ENCODE measurements at places on chromosomes 7 and 10.

DNA sequence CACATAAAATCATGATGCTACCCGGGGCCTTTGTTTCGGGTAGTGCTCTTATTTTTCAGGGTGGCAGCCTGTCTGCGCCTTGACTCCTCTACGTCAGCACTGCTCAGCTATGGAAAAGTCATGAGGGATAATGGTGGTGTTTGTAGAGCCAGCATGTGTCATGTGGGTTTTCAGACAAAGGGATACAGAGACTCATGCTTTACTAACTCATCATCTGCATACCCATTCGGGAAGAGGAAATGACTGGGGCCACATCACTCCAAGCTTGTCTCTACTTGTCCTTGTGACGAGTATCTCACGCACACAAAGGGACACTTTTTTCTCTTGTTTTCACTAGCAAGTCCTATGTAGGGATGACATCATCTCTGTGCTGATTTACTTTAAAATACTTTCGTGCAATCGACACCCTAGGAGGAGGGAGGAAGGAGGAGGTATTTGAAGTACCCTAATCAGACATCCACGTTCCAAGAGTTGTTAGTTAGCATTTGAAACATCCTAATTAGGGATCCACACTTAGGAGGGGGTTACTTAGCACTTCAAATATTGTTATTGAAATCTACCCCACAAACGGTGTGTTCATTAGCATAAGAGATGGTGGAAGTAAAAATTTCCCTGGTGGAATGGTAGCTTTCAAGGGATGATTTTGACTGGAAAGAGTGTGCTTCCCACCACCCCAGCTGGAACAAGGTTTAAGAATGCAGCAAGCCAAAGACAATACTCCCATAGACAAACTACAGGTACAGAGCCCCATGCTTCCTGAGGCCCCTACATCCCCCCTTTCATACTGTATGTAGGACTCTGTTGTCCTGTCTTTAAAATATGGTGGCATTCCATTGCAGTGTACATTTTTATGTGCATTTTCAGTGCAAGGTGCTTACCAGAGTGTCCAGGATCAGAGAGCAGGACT is 52.0 kb downstream of the THNSL1 start:
- peak; percentile 63 for DNase-seq

DNA sequence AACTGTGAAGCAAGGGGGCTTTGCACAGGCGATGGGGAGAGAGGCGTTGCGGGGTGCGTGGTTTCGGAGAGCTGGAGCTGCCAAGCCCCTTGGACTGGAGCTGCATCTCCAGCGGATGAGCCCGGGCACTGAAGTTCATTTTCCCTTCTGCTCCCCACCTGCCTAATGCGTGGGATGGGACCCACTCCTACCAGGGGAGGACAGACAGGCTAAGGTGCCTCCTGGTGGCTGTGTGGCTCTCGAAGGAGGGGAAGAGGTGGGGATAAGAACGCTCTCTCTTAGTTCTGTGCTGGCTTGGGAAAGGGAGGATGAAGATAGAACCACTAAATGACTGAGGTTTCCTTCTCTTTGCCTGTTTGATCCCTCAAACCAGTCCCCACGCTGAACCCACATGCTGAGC is 177.6 kb upstream of the PITRM1 start:
- DNase-seq = no peak

GRCh38 chr10:97466755-97467154 is 20.8 kb downstream of the ZDHHC16 start:
- DNase-seq = no peak

DNA sequence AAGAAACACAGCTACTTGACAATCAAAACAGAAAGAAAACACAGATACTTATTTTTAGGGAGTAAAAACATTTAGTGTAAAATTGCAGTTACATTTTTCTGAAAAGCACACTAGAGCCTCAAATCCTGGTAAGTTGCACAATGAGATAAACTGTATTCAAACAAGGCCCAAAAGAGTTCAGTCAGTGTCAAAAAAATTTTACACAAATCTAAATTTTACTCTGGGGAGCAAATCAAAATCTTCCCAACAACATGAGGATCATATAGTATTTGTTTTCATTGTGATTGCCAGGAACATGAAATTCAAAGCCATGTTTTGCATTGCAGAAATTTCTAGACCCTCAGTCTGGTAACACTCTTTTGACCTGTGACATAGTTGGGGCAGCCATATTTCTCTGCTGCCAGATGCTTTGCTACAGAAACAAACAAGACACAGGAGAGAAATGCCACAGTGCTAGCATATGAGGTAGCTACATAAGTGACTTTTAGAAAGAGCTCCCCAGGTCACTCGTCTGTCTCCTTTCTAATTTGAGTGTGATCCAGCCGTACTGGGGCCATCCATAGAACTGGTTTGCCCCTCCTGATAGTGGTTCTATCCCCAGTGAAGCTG is 49.6 kb downstream of the PDE1C start:
- no peak for DNase-seq

GRCh38 chr7:13258386-13258785 is 571.0 kb downstream of the ARL4A start:
- DNase-seq = no peak

DNA sequence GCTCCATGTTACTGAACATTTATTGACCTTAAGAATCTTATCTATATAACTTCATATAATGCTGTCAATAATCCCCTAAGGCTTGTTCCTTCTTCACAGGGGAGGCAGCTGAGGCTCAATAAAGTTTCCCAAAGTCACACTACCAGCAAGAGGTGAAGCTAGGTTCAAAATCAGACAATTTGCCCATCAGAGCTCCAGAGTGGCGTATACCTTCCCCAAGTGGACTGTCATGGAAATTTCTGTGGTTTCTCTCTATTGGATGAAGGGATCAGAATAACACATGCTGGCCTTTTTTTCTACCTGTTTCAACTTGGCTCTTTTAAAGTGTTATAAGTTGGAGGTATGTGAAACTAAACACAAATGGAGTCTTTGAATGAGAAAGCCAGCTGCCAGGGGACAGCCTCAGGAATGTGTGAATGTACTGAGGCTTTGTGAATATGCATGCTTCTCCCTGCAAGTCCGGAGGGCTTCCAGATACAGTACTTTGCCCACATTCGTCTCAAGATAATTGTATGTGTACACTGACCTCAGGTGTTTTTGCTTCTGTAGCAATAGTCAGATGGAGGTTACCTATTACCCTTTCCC is 656.3 kb upstream of the CELF2 start:
- no peak for DNase-seq

DNA sequence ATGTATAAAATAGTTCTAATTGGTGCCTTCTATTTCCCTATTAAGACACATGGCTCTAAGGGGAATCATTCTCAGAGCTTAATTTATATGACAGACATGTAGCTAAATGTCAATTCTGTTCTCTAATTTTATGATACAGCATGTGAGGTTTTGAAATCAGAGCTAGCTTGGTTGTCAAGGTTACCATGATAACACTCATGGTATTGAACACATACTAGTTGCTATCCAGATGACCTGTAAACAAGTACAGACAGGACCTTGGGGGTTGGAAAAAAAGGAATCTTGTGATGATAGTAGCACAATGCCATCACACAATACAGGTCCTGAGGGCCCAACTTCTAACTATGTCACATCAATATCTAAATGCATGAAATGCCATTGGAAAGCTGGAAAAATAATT is 49.2 kb downstream of the RHOBTB1 start:
- peak; percentile 2 for DNase-seq

DNA sequence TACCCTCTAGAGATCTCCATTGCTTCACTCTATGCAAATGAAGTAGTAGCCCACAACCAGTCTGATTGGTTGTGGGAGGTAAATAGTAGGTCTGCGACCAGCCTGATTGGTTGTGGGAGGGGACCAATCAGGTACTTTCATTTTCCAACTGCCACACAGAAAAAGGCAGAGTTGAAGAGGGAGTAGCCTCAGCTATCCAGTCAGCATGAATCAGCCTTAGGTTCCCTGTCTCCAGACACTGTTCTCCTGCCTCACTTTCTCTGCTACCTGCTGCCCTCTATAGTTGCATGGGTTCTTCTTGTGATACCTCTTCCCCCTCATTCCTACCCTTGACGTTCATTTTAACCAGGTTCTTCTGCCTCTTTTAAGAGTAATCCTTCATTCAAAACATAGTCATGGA is 114.5 kb upstream of the LYZL1 start:
- DNase-seq = no peak

DNA sequence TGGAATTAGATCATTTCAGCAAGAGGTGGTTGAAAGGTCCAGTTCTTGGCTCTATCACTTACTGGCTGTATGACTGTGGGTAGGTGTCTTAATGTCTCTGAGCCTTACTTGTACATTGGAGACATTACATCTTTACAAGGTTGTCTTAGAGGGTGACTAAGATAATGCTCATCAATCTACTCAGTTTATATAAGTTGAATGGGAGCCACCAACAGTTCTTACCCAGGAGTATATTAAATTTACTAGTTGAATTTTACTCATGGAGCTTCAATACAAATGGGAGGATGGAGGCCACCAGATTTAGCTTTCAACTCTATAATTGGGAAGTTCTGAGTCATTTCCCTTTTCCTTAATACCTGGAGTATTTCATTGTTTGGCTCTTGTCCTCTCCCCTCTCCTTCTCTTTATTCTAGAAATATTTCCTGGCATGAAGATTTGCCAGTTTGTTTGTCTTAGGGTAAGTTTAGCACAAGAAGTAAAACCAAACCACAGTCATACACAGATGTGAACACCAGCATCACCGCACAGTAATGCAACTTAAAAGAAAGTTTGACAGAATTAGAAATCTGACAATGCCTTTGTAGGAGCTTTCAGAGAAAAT is 222.8 kb downstream of the LRMDA start:
- DNase-seq = no peak

- DNase-seq = peak; percentile 88
These were observed 262.8 kb upstream of the AOAH start for GRCh38 chr7:36986948-36987724.

DNA sequence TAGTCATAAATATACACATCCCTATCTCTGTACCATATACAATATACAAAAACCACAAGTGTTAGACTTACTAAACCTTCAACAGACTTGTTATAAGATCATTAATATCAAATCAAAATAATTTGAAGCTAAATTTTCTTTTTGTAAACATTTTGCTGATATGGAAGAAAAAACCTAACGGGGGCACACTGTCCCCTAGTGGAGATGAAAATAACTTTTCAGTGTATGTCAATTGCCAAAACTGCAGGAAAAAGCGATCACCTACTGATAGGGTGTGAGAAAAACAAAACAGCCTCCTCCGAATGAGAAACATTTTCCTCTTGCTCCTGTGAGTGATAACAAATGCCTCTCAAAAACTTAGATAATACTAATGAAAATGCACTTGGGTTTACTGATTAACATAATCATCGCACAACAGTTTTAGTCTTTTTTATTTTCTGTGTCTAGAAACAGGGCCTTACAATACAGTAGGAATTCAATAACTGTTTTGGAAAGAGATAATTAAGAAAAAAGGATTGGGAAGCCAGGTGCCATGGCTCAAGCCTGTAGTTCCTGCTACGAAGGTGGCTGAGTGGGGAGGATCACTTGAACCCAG is 322.7 kb downstream of the CRPPA start:
- peak; percentile 40 for DNase-seq

GRCh38 chr7:30654296-30655090 is 27.8 kb downstream of the CRHR2 start:
- DNase-seq = no peak

DNA sequence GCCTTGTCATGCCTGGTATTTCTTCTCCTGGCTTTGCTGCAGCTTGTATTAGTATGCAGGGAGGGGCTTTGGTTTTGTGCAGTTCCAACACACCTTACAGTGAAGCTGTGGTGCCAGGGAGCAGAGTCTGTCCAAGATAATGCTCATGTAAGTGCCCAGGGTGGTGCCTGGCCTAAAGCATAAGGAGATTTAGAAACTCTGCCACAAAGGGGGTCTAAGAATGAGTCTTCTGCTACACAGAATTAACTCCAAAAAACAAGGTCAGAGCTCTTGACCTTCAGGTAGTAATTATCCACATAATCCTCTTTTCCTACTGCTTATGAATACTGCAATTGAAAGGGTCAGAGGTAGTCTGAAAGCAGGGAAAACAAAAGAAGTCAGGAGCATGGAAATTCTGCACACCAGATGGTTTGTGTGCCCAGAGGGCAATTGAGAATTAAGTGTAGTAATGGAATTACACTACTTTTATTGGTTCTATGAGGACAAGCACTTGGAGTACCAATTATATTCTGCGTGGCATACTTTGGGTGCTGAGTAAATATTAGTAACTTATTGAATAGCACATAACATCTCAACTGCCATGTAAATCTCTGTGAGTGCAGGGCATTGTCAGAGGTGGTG is 121.5 kb downstream of the KAT6B start:
- no peak for DNase-seq

Measured in COLO829 (cell line).